Amygdala (tissue), 56 donors: ENCODE measurements at places on chromosomes 7 and 10.
A peak's percentile ranks its signal among the peaks of the same experiment; 100 is the strongest.

GRCh38 chr7:69597278-69598076, 798 bp upstream of the AUTS2 start:
- DNase-seq: peak; percentile 66

DNA sequence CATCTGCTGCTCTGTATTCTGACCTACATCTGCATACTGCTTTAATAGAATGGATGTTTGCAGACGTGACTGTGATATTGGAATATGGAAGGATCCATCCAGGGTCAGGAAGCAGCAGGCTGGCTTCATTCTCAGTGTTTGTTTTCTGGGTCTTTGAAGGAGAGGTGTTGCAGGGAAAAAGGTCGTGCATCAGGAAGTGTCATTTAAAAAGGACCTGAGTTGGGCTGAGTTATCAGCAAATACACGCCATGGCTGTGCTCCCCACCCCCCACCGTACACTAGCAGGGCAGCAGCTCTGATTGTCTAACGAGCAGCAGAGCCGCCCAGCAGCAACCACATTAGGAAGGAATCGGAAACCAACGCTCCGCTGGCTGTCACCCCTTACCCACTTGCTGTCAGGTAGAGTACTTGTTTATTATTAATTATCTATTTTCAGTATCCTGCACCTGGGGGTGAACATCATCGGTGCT, 63.1 kb upstream of the STEAP1B start:
- DNase-seq: no peak

- DNase-seq: no peak
These were observed 189.2 kb downstream of the THSD7A start for GRCh38 chr7:11642841-11643240.

GRCh38 chr7:97015756-97016380, 8.8 kb downstream of the DLX5 start:
- DNase-seq: no peak

DNA sequence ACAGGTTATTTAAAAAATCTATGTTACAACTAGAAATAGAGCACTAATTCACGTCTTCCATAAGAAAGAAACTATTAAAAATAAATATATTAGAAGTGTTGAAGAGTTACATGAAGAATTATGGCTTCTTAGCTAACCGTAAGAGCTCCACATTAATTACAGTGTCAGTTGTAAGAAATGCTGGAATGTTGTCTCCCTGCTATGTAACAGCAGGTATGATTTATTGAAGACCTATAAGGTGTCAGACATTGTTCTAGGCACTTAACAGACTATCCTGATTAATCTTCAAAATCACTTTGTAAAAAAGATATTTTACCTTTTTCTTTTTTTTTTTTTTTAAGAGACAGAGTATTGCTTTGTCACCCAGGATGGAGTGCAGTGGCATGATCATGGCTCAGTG, 75.8 kb upstream of the NEBL start:
- DNase-seq: no peak
